ENCODE measurements at places on chromosomes 7 and 10.

DNA sequence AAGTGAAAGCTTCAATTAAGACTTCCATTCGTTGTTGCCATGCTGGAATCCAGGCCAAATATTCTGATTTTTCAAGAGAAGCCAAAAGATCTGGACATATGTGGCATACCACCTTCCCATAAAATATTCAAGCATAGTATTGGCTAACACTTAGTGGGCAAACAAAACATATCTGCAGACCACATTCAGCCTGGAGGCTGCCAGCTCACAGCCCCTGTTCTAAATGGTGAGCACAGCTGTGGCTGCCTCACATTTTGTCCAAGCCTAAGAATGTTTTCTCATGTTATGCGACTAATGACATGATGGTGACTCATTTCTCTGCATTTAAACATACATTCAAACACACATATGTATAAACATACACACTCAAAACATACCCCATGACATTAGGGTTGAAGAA lies 10.6 kb upstream of the CALU start:
- peak; percentile 44 for DNase-seq

DNA sequence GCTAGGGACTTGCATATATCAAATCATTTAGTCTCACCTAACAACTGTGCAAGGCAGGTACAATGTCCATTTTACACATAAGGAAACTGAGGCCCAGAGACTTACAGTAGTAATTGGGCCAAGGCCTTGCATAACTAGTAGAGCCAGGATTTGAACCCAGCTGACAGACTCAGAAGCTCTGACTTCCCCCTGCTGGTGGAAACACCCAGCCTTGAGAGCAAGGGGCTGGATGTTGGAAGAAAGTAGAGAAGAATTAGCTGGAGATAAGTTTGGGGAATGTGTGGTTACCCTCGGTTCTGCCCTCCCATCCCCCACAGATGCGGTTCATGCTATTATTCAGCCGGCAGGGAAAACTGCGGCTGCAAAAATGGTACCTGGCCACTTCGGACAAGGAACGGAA lies 2.0 kb downstream of the AP1S1 start:
- no peak for DNase-seq

GRCh38 chr7:77464589-77464988 lies 48.4 kb upstream of the GSAP start:
- DNase-seq: no peak

- peak; percentile 74 for DNase-seq
Observed at GRCh38 chr7:91264924-91265681, 870 bp downstream of the FZD1 start.

DNA sequence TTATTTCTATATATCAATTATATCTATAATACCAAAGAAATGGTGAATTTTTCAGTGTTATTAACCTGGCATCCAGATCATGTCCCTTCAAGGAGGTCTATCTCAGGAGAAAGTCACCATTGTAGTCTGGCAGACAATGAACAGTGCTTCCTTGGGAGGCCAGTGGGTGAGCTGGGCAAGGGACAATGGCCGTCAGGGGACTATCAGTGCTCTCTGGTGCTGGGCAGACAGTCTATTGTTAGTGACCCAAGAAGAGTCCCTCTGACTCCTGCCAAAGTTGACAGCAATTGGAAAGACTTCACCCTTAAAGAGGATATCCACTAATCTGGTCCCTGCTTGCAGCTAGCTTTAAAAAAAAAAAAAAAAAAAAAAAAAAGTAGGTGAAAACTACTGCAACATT lies 7.1 kb downstream of the JAZF1 start:
- no peak for DNase-seq

DNA sequence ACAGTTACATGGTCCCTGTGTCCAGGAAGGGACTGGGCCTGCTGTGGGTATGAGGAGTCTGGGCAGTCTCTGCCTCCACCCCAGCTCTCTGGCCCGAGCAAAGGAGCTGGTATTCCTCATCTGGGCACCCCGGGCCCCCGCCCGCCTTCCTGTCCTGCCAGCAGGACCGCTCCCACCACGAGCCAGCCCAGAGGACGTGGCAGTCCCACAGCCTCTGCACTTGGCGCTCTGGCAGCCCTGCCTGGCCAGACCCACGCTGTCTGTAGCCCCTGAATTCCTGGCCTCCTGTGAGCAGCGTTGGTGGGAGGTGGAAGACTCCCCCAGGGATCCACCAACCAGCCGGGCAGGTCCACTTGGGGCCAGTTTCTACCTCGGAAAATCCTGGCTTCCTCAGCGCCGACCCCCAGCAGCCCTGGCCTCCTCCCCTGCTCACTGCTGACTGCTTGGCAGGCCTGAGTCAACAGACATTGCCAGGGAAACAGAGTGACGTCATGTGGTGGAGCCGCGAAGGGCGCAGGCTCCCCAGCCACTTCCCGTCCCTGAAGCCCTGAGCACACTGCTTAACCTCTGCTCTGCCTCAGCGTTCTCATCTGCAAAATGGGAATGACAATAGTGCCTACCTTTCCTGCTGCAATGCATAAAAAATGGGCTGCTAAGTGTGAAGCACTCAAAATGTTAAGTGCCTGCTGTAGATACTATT lies 21.6 kb upstream of the LIMK1 start:
- peak; percentile 91 for DNase-seq

DNA sequence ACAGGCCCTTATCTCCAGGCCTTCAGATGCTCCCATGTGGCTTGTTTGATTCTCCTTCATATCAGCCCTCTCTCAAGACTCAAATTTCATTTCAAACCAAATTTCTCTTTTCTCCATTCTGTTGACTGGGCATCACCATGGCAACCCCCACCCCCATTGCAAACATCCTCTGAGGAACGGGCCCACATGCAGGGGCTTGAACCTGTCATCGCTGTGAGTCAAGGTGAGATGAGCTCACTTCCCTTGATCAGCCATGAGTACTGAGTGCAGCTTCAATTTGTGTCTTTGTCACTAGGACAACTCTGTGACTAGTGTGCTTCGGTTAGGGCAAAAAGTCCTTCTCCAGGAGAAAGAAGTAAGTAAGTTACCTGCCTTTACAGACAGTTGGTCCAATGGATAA lies 41.9 kb downstream of the CALML3 start:
- no peak for DNase-seq

DNA sequence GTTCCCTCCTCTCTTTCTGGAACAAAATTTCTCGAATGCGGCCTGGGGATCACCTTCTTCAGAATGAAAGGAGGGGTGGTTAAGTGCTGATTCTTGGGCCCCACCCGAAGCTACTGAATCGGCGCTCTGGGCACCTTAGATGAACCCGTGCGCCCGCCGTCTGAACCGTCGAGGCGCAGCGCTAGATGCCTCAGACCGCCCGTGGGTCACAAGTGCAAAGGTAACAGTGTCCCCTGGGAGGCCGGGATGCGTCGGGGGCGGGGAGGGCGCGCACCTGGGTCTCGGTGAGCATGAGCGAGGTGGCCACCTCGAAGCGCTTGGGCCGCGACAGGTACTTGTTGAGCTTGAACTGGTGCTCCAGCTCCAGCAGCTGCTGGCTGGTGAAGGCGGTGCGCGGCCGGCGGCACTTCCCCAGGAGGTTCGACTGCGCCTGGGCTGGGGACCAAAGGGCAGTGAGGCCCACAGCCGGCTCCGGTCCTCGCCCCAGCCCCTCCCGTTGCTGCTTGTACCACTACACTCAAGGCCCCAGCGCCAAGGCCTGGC lies 4.2 kb downstream of the MNX1 start:
- no peak for DNase-seq

- DNase-seq: no peak
Observed at GRCh38 chr10:79262131-79262530, 85.1 kb upstream of the PPIF start.

- peak; percentile 78 for DNase-seq
Observed at GRCh38 chr10:19488592-19489280, 327.5 kb upstream of the PLXDC2 start.

GRCh38 chr10:83373671-83374070 lies 765.6 kb upstream of the GHITM start:
- no peak for DNase-seq

GRCh38 chr7:139976838-139977656 lies 85.7 kb downstream of the PARP12 start:
- DNase-seq: no peak

DNA sequence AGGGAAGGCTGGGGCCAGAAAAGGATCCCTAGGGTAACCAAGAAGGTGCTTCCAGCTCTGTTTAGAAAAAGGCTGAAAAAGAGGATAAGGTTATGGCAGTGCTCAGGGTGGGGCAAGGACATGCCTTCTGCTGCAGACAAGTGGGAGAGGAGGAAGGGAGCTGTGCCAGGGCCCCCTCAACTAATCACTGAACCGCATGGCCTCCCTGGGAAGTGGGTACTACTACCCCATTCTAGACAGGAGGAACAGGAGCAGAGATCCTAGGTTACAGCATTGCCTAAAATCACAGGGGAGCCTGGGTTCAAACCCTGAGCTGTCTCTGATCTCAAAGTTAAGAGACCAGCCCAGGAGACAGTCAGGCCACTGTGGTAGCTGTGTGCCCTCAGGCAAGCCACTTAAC lies 149.7 kb downstream of the GRID1 start:
- no peak for DNase-seq

DNA sequence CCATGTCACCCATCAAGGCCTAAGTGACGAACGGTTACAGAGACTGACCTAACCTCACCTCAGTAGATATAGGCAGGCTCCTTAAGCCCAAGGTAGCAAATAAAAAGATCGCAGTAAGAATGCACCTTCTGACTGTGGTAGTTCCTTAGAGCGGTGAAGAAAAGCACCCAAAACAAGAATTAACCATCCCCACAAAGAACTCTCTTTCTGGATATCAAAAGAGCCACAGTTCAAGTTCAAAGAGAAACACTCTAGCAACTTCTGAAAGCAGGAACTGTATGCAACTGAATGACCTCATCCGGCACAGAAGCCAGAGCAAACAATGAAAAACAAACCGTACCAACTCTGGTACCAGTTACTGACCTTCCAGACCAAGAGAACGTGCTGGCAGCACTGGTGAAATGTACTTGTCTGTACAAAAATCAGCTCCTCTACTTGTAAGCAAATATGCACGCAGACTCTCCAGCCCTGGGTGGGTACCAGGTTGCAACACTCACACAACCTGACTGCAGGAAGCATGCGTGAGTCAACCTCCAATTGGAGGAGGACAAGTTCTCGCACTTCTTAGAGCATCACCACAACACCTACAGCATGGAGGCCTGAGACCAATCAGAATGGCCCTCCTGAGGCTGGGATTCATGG lies 202.7 kb downstream of the FAM107B start:
- DNase-seq: no peak

GRCh38 chr10:14163377-14164086 lies 167.2 kb downstream of the FRMD4A start:
- peak; percentile 53 for DNase-seq

- no peak for DNase-seq
Observed at GRCh38 chr7:112129655-112130323, 76.4 kb downstream of the DOCK4 start.

- no peak for DNase-seq
Observed at GRCh38 chr7:148397056-148397455, 193.5 kb upstream of the C7orf33 start.

GRCh38 chr10:96577069-96577468 lies 9.7 kb downstream of the TM9SF3 start:
- no peak for DNase-seq

DNA sequence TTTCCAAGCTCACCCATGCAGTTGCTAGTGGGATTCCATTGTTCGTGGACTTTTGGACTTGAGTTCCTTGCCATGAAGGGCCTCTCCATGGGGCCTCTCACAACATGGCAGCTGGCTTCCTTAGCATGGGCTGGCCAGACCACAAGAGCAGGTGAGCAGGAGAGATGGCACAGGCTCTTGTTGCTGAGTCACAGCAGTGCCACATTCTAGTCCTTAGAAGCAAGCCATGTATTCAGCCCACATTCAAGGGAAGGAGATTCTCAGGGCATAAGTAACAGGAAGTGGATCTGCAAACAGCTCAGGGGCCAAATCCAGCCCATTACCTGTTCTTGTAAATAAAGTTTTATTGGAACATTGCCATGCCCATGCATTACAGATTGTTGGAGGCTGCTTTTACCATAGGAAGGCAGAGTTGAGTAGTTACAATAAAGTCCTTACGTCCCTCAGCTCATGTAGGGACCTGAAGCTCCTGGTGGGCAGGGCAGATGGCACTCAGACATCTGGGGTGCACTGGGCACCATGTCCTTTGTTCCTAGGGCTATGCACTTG lies 481.5 kb upstream of the FOXK1 start:
- DNase-seq: no peak

DNA sequence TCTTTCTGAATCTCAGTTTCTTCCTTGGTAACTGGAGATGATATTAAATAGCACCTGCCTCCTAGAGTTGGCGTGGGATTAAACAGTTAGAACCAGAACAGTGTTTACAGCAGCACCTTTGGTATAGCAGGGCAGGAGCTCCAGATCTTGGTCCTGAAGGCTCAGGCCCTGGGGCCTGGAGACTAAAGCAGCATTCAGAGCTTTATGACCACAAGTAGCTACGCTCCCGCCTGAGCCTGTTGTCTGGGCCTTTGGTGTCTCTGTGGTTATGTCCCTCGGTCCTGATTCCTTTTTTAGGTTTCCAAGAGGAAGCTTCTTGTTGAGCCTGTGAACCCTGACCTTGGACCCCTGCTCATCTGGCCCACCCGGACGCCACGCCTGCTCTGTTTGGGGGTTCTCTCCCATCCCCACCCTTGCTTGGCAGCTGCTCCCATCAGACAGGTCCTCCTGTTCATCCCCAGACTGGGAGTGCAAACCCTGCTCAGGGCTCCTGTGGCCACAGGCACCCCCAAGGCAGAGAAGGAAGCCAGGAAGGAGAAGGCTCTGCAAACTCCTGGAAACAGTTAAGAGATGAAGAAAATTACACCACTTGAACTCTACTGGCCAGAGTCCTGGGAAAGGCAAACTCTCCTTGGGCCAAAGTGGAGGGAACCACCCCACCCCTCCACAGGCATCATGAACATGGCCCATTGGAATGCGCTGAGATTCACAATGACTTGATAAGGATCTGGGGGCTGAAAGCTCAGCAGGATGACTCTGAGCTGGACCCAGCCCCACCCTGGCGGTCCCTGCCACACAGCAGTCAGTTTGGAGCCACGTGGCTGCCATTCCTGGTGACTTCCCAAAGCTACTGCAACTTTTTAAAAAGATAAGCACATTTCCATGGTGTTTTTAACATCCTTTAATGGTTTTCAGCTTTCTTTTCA lies 50.1 kb upstream of the TMEM72 start:
- DNase-seq: no peak

DNA sequence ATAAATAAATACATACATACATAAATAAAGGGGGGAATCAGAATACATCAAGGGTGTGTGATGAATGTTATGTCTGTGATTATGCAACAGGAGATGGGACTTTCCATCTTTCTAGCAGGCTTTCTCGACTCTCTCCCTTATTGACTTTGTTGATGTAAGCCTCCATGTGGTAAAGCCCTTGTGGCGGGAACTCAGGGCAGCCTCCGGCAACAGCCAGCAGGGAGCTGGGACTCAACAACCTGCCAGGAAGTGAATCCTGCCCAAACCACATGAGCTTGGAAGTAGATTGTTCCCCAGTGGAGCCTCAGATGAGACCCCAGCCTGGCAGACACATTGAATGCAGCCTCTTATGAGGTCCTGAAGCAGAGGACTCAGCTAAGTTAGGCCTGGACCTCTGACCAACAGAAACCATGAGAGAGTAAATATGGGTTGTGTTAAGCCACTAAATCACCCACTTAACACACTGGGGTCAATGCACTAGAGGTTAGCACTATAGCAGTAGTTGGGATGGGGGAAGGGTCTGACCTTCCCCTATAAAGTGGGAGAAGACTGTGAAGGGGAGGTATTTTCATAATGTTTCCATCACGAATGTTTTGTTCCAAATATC lies 104.0 kb downstream of the JCAD start:
- peak; percentile 49 for DNase-seq
